ENCODE measurements at places on chromosomes 5 and 9.

DNA sequence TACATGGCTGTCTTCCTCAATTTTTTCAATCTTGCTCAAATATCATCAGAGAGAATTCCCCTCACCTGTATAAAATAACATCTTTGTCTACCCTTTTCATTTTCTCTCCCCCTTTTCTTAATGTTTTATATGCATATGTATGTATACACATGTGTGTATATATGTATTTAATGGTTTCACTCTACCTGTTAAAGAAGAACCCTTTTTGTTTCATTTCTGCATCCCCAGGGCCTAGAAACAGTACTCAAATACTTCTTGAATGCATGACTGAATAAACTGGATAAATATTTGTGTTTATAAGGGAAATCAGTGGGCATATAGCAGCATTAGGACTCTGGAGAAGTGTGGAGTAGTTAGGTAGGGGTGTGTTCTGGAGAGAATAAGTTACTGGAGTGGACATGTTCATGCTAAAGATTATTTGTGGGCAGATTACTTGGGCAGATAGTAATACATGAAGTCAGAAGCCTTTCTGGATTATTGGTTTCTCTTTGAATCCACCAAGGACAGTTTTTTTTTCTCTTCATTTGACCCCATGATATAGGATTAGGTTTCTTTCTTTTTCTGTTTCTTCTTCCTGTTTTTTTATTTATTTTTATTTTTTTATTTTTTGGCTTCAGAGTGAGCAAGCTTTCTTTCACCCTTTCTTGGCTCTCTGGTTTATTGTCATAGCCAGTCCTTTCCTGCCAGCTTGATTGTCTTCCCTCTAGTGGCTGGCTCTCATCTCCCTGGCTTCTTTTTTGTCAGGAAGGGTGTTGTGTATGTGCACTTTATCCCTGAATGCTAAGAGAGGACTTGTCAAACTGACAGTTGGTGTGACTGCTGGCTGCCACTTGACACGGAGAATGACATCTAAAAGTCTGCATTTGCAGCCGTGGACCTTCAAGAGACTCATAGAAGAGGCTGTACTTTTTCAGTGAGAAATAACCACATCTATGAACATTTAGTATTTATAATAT, 89.3 kb downstream of the ZCCHC7 start:
- no peak for DNase-seq

GRCh38 chr9:7284117-7284516, 515.5 kb downstream of the DMAC1 start:
- no peak for DNase-seq

DNA sequence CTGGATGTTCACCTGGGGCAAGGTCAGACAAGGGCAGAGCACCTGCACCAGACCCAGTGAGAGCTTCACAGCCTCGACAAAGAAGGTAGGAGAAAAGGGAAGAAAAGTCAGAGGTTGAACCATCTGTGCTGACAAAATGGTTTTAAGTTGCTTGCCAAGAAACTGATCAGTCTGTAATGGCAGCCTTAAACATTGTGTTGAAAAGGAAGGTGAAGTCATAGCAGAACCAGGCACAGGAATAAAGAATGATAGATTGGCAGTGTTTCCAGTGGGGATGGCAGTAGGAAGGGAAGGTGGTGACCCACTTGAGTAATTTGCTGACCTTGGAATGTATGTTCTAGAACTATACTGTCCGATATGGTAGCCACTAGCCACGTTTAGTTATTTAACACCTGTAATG, 34.2 kb downstream of the HTR4 start:
- no peak for DNase-seq

DNA sequence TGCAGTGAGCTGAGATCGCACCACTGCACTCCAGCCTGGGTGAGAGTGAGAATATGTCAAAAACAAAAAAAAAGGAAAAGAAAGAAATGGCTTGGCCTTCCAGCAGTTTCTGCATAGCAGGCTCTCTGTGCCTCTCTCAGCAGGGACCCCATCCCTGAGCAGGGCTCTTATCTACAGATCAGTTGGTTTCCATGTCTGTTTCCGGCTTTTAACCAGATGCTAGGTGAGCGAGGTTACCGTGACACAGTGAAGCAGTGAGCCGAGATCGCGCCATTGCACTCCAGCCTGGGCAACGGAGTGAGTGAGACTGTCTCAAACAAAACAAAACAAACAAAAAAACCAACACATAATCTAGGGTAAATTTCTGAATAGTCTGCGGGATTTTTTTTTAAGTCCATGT, 51.4 kb downstream of the COL5A1 start:
- no peak for DNase-seq

- peak; percentile 72 for DNase-seq
Measured at GRCh38 chr5:80967500-80968181, 7.5 kb downstream of the RASGRF2 start.

DNA sequence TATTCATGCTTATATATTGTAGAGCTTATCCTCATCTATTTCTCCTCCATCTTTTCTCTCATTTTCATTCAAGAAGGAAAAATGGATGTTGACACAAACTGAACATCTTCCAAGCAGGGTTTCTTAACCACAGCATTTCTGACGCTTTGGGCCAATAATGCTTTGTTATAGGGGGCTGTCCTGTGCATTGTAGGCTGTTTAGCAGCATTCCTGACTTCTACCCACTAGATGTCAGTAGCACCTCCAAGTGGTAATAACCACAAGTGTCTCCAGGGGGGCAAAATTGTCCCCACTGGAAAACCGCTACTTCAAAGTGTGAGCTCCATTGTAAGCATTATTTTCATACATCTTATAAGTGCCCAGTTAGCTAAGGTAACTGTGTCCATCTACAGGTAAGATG, 2.6 kb upstream of the TXNDC8 start:
- no peak for DNase-seq

DNA sequence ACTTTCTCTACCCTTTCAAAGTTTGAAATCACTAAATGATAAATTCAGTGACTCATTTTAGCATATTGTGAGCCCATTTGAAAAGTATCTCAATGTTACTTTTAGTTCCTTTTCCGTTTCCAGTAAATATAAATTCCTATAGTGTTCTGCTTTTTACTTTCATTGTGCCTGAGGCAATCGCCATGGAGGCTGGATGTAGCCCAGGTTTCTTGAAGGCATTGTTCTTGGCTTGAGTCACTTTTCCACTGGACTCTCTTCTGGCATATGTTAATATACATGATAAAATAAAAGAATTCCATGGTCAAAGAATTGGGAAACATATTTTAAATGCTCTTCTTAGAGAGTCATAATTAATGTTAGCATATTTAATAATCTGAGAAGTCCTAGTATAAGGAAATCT, 327.0 kb downstream of the IZUMO3 start:
- no peak for DNase-seq

DNA sequence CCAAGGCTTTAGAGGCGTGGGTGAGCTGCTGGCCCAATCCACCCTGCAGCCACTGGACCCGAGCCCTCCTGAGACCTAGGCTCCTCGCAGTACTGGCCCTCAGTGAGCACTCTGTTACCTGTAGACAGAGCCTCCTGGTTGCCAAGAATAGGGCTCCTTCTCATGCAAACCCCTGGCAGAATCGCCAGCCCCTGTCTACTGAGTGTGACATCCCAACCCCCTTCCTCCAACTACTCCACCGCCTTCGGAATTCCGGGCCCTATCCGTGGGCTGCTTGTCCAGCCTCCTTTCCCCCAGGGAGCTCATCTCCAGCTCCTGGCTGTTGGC, 23.8 kb upstream of the COL5A1 start:
- DNase-seq: no peak

DNA sequence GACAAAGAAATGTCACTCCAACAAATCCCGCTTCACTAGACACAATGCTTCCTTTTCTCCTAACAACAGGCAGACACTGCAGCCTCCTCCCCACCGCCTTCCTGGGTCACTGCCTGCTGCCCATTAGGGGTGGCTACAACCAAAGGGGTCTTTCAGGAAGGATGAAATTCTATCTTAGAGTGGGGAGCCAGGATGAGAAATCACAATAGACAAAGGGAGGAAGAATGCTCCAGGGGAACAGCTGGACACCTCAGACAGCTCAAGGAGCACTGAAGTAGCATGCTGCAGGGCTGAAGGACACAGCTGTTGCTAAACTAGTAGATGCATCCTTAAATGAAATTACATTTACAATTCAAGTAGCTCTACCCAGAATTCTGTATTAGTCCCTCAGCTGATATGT, 54.2 kb downstream of the PRELID2 start:
- no peak for DNase-seq

DNA sequence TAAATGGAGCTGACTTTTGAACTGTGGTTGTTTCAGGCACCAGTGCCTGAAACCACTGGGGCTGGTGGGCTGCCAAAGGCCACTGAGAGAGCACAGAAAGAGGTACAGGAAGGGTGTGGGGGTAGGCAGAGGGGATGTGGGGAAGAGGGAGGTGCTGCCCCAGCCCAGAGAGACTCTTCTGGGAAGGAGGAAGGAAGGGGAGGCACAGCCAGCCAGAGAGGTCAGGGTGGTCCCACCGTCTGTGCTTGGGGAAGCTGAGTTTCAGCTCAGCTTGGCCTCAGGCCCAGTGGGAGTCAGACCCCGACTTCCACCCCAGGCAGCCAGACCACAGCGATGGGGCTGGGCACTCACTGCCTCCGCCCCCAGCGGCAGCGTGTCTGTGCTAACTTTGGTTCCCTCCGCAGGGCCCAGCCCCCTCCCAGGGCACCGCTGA, 8.6 kb upstream of the PHYKPL start:
- no peak for DNase-seq

- peak; percentile 40 for DNase-seq
Measured at GRCh38 chr5:138641547-138642298, 66.5 kb upstream of the HSPA9 start.

DNA sequence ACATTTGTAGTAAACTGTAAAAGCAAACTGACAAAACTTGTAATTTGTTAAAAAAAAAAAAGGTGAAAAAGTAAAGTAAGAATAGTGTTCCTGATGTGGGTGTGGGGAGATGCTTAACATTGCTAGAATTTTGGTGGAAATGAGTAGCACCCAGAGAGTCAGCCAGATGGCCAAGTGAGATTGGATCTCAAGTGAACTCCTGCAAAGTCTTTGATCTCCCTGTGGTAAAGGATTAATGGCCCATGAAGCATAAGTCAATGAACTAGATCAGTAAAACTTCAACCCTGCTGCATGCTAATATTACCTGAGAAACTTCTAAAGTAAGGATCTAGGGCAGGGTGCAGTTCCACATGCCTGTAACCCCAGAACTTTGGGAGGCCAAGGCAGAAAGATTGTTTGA, 19.0 kb upstream of the FAM169A start:
- peak; percentile 34 for DNase-seq

DNA sequence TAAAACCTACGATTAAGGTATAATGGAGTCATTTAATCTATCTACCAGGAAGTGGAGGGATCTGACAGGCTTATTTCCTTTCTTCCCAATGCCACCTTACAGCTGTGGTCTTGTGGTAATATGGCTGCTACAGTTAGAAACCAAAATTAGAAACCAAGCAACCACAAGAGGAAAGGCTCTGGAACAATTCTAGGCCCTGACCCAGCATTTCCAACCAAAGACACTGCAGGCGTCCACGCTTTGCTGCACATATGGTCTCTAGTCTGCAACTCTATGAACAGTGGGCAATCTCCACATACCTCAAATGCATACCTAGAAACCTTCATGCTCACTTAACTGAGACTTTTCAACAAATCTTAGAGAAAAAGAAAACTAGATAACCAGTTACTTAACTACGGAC, 339.1 kb downstream of the NFIB start:
- DNase-seq: no peak

- no peak for DNase-seq
Measured at GRCh38 chr5:57862471-57862911, 379.9 kb upstream of the ACTBL2 start.
